ENCODE measurements at places on chromosomes 6 and 20.

- no peak for DNase-seq
Measured at GRCh38 chr20:20224806-20225205, 143.1 kb upstream of the INSM1 start.

DNA sequence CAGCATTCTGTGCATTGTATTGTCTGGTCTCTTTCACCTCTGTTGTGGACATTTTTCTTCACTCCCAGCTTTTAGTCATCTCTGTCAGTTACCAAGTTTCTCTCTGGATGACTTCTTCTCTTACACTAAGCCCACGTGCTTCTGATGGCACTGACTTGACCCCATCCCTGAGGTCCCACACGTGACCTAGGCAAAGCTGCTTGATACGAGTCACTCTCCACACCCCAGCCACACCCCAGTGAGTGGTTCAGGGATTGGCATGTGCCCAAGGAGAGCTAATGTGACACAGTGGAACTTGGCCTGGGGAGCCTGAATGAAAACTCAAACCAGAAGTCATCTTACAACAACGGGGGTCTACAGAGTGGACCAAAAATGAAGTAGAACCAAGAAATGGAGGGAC, 32.2 kb downstream of the HTR1E start:
- DNase-seq: no peak

- DNase-seq: no peak
Measured at GRCh38 chr6:38375341-38375740, 264.4 kb downstream of the BTBD9 start.

DNA sequence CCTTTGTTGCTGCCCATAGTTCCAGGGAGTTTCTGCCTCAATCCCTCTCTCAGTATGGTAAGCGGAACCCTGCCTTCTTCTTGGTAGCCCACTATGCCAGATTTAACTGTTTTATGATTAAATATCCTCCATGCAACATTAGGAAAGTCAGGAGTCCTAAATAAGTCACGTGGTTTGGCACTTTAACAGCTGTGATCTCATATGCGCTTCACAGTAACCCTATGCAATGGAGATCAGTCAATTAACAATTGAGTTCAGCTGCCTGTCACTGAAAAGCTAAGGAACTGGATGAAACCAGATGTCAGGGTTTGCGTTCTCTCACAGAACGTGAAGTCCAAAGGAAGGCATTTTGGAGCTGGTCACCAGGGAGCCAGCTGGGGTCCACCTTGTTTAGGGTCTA, 81.6 kb downstream of the PSMB1 start:
- no peak for DNase-seq

- no peak for DNase-seq
Measured at GRCh38 chr20:62477669-62478455, 2.1 kb upstream of the GATA5 start.

DNA sequence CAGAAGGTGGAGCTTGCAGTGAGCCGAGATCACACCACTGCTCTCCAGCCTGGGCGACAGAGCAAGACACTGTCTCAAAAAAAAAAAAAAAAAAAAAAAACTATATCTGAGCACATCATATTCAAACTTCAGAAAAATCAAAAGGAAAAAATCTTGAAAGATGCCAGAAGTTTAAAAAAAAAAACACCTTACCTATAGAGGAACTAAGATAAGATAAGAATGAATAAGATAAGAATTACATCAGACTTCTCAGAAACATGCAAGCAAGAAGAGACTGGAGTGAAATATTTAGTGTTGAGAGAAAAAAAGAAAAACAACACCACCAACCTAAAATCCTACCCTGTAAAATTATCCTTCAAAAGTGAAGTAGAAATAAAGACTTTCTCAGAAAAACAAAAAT, 116.8 kb upstream of the ARID1B start:
- DNase-seq: no peak

- DNase-seq: no peak
Measured at GRCh38 chr20:48538856-48539255, 288.9 kb downstream of the PREX1 start.

- DNase-seq: no peak
Measured at GRCh38 chr6:501891-502601, 110.5 kb downstream of the IRF4 start.

GRCh38 chr6:79798841-79799240, 148.5 kb downstream of the ELOVL4 start:
- no peak for DNase-seq

GRCh38 chr20:967796-968742, 34.0 kb downstream of the RSPO4 start:
- no peak for DNase-seq

DNA sequence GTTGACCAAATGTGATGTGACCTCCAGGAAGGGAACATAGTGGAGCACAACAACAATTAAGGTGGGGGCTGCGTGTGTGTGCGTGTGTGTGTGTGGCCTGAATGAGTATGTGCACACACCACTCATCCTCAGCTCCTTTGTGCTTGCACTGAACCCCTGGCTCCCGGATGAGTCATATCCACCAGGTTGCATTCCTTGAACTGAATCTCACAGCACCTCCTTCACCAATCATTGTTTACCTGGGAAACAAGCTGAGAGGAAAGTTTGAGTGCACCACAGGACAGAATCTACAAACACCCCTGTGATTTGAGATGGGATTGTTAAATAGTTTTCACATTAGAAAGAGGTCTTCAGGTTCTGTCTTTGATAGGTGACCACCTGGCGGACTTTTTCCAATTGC, 33.7 kb upstream of the GPR6 start:
- no peak for DNase-seq

DNA sequence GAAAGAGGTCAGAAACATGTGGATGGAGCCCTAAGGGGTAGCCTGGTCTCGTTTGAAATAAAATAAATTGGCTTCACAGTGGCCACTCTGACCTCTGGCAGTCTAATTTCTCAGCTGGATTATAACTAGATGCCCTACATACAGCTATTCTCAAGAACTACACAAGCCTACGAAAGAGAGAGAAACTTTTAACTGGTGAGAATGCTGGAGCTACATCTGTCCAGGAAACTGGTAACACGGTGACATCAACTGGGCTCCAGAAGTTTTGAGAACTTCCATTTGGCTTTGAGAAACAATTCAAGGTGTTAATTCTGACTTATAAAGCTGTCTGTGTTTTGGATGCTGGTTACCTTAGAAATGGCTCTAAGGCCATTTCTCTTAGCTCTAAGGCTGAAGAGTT, 187.3 kb upstream of the TENT5A start:
- no peak for DNase-seq

DNA sequence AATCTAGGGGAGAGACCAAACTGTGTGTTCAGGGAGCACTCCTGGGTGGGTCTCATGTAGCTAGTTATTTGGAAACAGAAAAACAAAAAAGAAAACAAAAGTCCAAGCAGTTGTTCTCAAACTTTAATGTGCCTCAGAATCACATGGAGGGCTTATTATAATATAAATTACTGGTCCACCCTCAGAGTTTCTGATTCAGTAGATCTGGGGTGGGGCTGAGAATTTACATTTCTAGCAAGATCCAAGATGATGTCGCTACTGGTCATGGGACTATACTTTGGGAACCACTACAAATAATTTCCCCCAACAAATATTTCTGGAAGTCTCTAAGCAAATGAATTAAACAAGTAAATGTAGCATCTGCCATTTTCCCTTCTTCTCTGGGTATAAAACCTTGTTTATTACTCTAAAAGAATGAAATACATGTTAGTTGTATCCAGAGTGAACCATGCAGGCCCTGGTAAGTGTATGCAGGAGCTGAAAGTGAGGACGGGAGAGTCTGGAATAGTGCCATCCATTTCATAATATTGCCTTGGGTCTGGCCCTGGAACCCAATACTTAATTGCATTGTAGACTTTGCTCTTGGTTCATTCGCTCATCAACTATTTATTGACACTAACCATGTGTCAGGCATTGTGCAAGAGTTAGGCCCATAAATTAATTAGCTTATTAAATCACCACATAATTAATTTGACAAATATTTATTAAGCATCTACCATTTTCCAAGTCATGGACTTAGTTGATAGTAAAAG, 490.8 kb downstream of the EPM2A start:
- no peak for DNase-seq

- DNase-seq: peak; percentile 70
Measured at GRCh38 chr6:6712449-6713403, 124.2 kb downstream of the LY86 start.

GRCh38 chr6:166959911-166960608, 3.7 kb upstream of the RNASET2 start:
- DNase-seq: no peak

- no peak for DNase-seq
Measured at GRCh38 chr6:10610289-10610688, 84.1 kb downstream of the C6orf52 start.

DNA sequence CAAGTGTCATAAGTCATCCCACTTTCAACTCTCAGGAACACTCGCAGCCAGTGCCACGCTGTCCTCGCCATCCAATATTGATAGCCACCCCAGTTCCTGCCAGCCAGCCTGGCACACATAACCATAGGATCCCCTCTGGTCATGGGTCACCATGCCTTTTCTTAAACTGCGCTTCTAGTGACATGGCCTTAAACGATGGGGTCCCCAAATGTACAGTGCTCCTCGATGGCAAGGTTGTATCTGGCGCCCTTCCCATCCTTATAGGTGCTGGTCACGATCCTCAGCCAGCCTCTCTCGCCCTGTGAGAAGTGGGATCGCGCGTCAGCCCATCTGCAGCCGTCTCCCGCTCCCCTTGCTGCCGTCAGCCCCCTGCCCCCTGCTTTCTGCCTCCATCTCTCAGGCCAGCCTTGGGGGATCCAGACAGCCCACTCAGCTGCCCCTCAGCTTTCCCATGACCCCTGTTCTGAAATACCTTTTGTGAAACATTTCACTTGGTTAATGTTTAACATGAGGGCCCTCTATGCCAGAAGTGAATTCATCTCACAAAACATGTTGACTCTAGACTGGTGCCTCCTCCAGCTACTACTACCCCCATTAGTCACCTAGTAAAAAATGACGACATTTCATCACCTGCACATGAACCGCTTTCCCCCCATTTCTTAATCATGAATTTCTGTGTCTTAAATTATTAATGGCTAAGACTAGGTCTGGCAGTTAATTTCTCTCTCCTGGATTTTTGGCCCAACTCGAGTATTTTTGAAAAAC, 11.4 kb downstream of the CTSZ start:
- DNase-seq: no peak

GRCh38 chr20:19969507-19970255, 47.5 kb upstream of the NAA20 start:
- no peak for DNase-seq

DNA sequence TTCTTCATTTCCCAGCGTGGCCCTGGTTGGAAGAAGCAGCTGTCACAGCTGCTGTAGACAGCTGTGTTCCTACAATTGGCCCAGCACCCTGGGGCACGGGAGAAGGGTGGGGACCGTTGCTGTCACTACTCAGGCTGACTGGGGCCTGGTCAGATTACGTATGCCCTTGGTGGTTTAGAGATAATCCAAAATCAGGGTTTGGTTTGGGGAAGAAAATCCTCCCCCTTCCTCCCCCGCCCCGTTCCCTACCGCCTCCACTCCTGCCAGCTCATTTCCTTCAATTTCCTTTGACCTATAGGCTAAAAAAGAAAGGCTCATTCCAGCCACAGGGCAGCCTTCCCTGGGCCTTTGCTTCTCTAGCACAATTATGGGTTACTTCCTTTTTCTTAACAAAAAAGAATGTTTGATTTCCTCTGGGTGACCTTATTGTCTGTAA, 292.7 kb downstream of the ESR1 start:
- DNase-seq: no peak

- DNase-seq: no peak
Measured at GRCh38 chr20:24892522-24892921, 56.5 kb upstream of the CST7 start.

DNA sequence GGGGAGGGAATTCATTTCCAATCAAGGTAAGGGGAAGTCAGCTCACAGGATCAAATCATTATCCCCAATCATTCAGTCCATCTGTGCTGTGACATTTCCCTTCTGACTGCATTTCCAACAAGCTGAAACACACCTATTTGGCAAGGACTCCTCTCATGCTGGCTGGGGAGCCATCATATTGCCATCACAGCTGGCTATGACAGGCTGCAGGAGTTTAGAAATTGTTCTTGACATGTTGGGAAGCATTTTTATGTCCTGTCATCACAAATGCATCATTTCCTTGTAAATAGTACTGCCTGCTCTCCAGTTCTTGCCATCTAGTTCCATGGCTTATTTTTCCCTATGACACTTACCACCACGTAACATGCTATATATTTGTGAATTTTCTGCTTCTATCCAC, 113.9 kb upstream of the TMEM170B start:
- no peak for DNase-seq

DNA sequence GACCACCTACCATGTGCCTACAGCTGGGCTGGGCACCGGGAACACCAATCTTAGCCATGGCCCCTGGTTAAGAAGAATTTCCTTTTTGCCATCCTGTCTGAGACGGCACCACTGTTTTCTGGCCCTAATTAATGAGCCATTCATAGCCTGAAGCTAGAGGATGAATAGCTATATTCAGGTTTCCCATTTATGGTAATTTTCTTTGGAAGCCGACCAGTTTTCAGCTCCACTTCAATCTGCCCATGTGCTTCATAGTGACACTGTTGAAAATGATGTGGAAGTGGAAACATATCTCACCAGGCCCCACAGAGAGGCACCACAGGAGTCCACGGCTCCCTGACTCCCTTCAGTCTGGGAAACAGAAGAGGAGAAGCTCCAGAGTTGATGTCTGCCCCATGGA, 22.6 kb upstream of the ULBP3 start:
- no peak for DNase-seq

GRCh38 chr6:163483107-163483506, 68.6 kb downstream of the QKI start:
- DNase-seq: no peak

- DNase-seq: no peak
Measured at GRCh38 chr6:132131758-132132157, 180.6 kb upstream of the CCN2 start.

DNA sequence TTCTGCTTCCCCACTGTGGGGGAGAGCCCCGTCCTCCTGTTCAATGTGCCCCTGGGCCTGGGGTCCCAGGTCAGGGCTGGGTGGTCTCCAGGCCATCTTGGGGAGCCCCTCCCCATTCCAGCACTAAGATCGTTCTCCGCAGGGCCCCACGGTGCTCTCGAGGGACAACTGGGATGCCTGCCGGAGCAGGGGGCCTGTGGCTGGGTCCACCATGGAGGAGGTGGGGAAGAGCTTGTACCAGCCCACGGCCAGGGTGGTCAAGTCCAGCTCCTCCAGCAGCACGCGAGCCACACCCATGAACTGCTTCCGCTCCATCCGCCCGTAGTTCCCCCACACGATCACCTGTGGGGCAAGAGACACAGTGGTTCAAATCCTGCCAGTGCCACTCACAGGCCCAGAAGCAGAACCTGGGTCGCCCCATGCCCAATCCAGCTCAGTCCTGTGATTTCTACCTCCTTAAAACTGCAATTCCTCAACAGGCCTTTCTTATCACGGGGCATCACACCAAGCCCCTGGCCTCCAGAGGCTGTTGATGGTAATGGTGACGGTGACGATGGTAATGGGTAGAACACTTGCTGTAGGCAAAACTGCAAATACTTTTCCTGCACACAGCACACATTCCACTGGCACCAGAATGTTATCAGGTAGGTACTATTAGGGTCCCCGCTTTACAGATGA, 10.5 kb downstream of the KCNK15 start:
- no peak for DNase-seq

DNA sequence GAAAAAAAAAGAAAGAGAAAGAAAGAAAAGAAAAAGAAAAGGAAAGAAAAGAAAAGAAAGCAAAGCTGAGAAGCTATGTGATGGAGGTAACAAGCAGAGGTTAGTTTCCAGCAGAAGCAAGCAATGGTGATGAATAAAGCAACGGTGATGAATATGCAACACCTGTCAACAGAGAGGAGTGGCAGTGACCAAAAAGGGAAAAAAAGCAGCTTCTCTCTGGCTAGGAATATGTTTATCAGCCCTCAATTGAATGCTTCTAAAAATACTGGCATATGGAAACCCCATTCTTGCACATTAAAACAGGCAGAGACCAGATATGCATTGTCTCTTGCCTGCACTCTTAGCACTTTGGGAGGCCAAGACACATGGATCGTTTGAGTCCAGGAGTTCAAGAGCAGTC, 100.9 kb downstream of the GJA1 start:
- no peak for DNase-seq

All from KG1 (cell line).